ENCODE measurements at places on chromosomes 1 and 21.
A peak's percentile ranks its signal among the peaks of the same experiment; 100 is the strongest.

DNA sequence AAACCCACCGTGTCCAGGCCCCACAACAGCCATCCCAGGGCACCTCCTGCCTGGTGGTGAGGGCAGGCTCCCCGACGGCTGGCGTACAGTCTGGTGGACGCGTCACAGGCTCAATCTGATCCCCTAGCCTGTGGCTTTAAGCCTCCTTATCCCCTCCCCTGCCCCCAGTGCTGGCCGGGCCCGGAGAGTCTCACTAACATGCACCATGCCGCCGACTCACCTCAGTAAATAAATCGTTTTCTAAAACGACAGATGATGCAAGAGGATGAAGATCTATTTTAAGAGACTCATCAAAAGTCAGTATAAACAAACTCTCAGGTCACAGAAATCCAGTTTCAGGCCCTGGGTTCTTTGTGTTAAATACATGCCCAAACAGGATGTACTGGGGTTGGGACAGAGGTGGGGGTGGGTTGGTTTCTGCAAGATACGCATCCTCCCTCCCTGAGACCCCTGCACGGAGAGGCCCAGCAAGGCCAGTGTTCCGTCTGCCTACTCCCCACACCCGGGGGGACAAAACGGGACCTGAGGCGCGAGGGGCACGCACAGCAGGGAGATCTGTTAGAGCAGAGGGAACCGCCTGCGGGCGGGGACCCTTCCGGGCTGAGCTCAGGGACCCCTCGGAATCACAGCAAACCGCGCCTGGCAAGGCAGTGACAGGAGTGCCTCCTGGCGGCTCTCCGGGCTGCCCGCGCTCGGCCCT, 3.1 kb downstream of the PANK4 start:
- DNase-seq: peak; percentile 71

GRCh38 chr1:8481650-8482380, 163.9 kb downstream of the SLC45A1 start:
- no peak for DNase-seq

DNA sequence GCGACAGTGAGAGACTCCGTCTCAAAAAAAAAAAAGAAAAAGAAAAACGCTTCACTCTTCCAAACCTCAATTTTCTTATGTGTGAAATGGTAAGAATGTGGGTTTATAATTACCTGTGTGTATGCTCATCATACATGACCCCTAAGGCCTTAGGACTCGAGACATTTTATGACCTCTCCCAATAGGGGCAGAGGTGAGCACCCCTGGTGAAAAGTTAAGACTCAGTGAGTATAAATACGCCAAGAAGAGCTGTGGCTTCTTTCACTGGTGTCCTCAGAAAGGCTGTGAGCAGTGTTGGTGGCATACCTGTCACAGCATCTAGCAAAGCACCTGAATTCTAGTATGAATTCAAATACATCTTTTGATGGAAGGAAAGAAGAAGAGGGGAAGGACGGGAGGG, 7.8 kb upstream of the FCMR start:
- DNase-seq: no peak

GRCh38 chr1:182634306-182635072, 30.3 kb upstream of the RGS16 start:
- DNase-seq: no peak

- DNase-seq: no peak
These were observed 15.4 kb upstream of the TBX15 start for GRCh38 chr1:119003413-119004128.
